ENCODE measurements at places on chromosomes 6 and 20. TPM values are rescaled to one million over a fixed set of nuclear protein-coding genes. Genes with fewer than 3 reads are reported as not detected.

DNA sequence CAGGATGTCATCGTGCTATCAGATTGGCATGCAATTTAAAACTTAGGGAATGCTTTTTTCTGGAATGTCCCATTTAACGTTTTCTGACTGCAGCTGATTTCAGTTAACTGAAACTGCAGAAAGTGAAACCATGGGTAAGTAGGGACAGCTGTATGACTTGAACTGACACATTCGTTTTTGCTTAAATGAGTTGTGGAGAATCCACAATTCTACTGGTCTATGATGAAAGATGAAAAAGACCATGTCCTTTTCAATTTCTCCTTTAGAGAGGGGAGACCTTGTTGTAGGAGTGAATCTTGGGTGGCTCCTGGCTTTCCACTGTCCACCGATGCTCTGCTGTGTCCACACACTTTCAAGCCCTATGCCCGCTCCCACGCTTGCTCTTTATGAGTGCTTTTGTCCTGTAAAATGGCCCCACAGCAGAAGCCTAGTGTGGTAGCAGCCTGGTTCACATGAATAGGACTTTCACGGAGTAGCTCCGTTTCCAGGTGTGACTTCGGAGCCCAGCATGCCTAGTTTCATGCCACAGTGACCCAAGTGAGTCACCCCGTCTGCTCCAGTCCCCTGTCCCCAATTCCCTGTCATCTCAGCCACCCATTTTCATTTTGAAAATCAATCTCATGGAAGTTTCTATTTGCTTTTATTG lies 21.9 kb downstream of the DYNLT1 start:
- no peak for DNase-seq

Gene SLPI
- 9.1 TPM for total RNA-seq

- DNase-seq, result no peak
Measured at GRCh38 chr20:47267621-47268020, 88.9 kb downstream of the ZMYND8 start.

DNA sequence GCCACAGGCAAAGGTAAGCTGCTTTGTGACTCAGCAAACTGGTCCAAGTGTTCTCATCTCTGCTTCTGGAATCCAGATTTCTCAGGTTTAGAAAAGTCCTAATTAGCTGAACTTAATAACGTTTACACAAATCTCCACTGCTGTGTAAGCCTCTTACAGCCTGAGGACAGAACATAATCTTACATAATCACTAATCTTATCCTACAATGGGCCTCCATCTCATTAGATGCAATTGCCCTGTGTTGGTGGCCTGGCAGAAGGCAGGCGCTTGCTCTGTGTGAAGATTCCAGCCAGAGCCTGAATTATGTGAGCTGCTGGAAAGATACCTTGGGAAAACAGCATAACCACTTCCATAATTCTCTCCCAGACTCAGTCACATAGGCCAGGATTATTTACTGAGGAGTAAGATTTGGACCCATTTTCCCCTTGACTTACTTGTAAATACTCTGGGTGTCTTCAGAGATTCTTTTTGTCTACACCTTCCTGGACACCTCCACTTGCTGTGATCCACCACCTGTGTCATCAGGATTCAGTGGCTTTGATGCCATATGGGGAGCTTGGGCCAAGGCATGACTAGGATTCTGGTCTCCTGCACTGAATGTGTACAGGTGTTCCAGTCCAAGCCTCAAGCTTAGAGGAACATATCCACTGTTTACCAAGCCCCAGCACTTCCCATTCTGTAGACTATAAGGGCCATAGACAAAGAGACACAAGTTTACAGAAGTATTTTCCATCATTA lies 104.4 kb downstream of the C6orf118 start:
- DNase-seq, result no peak

DNA sequence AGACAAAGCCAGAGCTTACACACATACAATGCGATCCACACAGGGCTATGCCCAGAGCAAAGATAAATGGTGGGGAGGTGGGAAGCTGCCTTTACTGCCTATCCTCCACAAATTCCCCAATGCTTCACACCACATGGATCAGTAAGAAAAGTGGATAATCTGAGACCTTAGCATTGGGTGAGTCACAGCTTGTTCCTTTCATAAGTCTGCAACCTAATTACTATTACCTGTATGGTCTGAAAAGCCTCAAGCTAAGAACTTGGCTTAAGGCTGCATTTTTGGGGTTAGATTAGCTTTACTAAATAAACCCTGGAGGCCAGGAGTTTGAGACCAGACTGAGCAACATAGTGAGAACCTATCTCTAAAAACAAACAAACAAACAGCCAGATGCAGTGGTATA lies 66.0 kb upstream of the BTBD3 start:
- DNase-seq, result no peak

GRCh38 chr6:24445704-24446103 lies 43.0 kb downstream of the MRS2 start:
- DNase-seq, result no peak

Data from foreskin keratinocyte (primary cell).